ENCODE measurements at places on chromosomes 11 and 22. TPM values are rescaled to one million over a fixed set of nuclear protein-coding genes. Genes with fewer than 3 reads are reported as not detected.

- H3K36me3 ChIP-seq = no peaks in the 10 kb centered on the region
- H3K27me3 ChIP-seq = no peaks in the 10 kb centered on the region
- no peak overlapping the region for H3K27ac ChIP-seq
- DNase-seq = no peak
- H3K4me3 ChIP-seq = no peak overlapping the region
Observed at GRCh38 chr11:128216198-128216597, 371.2 kb downstream of the ETS1 start.

DNA sequence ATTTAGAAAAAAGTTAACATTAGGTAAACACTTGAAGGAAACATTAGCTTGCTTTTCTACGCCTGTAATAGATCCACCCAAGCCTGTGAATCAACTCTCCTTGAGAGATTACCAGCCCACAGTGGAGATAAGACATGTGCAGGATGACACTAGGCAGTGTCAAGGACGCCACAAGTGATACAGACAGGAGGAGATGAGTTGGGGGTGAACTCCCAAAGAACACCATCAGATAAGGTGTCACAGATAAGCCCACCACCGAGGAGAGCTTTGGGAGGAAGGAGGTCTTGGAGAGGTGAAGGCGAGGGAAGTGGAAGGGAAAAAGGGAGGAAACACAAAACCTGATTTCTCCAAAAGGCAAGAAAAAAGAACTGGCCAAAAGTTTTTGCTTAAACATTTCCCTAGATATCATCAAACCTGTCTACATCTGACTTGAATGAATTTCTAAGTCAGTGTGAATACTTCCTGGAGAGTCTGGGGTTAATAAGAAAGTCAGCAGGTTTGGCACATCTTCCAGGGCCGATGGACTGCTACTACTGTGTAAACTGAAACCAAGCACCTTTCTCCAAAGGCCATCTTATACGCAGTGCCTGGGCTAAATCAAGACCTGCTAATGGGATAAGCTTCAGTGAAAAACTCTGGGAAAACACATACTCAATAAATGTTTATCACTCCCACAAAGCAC, 15.5 kb downstream of the CLTCL1 start:
- H3K27ac ChIP-seq = no peak overlapping the region
- H3K36me3 ChIP-seq = no peaks in the 10 kb centered on the region
- H3K4me3 ChIP-seq = no peak overlapping the region
- peaks cover 1% of the 10 kb centered on the region for H3K27me3 ChIP-seq

DNA sequence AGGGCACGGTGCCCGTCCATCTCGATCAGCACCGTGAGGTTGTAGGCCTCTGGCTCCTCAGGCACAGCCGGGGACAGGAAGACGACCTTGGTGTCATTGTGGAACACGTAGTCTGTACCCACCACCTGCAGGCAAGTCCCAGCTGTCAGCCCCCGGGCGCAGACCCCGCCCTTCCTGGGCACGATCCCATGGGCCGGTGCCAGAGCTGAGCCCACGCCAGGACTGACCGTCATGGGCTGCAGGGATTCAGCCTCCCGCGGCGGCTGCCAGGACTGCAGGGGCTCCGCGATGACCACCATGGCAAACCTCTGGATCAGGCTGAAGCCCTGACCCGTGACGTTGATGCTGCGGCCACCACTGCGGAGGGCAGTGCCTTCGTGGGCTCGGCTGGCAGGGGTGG, 11.8 kb upstream of the MAPK11 start:
- H3K4me1 ChIP-seq = no peaks in the 10 kb centered on the region
- no peaks in the 10 kb centered on the region for H3K27me3 ChIP-seq
- no peak overlapping the region for H3K4me3 ChIP-seq
- H3K36me3 ChIP-seq = peaks cover 2% of the 10 kb centered on the region

DNA sequence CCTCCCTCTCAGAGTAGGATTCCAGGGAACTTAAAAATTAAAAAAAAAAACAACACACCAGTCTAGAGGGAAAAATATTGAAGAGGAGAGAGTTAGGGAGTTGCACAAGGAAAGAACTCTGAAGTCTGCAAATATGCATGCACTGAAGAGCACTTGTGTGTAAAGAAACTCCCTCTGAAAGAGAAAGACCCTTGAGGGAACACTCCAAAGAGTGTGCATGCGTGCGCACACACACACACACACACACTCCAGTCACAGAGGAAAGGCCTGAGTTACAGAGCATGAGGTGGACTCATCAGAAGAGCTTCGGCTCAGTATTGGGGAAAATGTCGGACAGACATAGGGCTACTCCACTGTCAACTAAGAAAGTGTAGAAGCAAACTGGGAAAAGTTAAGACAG, 30.1 kb downstream of the GGTLC2 start:
- DNase-seq = no peak
- H3K4me1 ChIP-seq = no peaks in the 10 kb centered on the region
- H3K27ac ChIP-seq = no peak overlapping the region
- H3K4me3 ChIP-seq = no peak overlapping the region
- H3K27me3 ChIP-seq = peaks cover 14% of the 10 kb centered on the region
- H3K36me3 ChIP-seq = no peaks in the 10 kb centered on the region

GRCh38 chr11:9037963-9038362, 34.2 kb upstream of the NRIP3 start:
- peaks cover 4% of the 10 kb centered on the region for H3K27me3 ChIP-seq
- DNase-seq = no peak
- H3K27ac ChIP-seq = no peak overlapping the region
- no peaks in the 10 kb centered on the region for H3K36me3 ChIP-seq

DBX1 gene
- total RNA-seq = not detected

All from activated CD8-positive, alpha-beta T cell treated with anti-CD3 and anti-CD28 coated beads for 36 hours (primary cell).